ENCODE measurements at places on chromosomes 13 and 19.
A peak's percentile ranks its signal among the peaks of the same experiment; 100 is the strongest.

DNA sequence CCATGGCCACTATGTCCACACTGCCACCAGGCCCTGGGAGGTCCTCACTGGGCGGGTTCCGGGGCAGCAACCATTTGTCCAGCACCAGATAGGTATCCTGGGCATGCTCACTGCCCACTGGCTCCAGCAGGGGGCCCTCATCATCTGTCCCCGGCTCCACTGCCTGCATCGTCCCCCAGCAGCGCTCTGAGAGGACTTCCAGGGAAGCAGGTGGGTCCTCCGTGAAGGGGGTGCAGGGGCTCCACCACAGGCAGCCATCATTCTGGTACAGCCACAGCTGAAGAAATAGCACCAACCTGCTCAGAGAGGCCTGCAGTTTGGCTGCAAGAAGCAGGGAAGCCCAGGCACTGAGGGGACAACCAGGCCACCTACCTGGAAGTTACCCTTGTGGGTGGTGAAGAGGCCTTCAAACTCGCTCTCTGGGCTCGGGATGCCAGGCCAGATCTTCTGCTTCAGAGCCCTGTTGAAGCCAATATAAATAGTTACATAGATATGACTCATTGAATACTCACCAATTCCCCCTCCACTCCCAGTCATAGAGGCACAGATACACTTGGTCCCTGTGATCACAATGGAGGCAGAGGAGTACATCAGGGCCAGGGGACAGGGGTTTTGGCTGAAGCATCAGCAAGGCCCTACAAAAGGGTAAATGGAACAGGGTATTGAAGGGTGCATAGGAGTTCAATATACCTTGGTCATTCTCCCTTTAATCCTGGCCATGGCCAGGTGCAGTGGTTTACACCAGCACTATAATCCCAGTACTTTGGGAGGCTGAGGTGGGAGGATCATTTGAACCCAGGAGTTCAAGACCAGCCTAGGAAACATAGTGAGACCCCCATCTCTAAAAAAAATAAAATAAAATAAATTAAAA is 4.1 kb downstream of the SWSAP1 start:
- DNase-seq, result no peak

- DNase-seq, result no peak
Measured at GRCh38 chr13:51225029-51225428, 2.8 kb downstream of the FAM124A start.

DNA sequence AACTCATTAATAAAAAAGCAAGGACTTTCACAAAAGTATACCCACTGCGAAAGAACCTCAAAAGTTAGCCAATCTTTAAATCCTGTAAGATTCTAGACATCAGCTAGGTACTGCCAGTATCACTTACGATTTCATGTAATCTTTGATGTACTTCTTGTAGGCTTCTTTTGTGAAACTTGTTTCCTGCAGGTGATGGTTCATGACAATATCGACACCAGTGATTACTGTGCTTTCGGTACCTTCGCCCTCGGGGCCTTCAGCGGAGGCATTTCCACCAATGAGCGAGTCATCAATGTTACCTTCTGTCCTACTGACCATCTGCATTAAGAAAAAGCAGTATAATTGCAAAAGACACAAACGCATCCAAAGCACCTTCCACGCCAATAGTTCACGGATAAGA is 1.1 kb downstream of the TPT1 start:
- no peak for DNase-seq

DNA sequence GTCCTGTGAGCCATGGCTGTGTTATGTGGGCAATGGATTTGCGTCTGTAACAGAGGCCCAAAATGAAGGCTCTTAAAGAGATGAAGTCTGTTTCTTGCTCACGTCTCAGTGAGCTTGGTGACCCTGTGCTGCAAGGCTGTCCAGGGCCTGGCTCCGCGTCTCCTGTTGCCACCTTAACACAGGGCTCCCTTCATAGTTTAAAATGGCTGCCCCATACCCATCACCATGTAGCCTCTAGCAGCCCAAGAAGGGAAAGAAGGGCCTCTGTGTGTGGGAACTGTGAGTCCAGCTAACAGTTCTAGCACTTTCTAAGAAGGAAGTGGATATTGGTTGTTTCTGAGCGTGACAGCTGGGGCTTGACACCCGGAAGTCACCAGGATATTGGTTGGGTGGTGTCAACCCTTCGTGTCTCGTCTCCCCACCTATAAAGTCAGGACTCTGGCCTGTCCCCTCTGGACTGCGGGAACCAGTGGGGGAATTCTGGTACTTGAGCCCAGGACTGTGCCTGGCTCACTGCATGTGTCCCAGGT is 20.9 kb downstream of the TMED1 start:
- DNase-seq, result no peak

GRCh38 chr19:5547881-5548280 is 19.9 kb downstream of the TINCR start:
- no peak for DNase-seq

GRCh38 chr13:32624441-32624840 is 38.2 kb downstream of the PDS5B start:
- DNase-seq, result no peak

DNA sequence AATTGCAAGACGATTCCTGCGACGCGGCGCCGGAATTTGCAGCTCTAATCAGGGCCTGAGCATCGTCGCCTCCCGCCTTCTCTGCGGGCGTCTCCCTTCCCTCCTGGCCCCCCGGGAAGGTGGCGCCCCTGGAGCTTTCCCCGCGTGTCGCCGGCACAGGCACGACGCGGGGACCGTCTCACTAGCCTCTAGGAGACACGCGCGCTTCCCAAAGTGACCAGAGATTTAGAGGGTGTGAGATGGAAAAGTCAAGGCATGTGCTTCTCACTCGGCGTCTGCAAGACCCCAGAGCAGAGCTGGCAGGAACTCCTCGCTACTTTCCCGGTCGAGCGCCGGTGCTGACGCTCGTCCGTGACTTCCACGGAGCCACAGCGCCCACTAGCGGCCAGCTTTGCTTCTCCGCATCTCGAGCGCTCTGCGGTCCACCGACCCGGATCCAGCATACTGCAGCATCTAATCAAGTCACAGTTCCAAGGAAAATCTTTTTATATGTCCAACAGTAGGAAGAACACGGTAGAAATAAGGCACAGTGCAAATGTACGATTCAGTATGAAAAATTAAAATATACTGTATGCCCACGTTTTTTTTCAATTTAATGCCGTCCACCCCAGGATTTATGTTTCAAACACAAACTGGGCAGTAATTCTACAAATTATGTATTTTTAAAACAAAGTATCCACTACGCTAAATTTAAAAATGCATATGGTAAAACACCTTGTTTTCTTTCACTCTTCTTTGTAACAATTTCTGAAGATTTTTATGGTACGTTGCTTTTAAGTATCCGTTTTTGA is 977 bp upstream of the EFNB2 start:
- DNase-seq, result peak; percentile 74

- no peak for DNase-seq
Measured at GRCh38 chr13:111489301-111489700, 168.9 kb downstream of the TEX29 start.

- no peak for DNase-seq
Measured at GRCh38 chr13:84951128-84951527, 848.1 kb downstream of the SLITRK6 start.

DNA sequence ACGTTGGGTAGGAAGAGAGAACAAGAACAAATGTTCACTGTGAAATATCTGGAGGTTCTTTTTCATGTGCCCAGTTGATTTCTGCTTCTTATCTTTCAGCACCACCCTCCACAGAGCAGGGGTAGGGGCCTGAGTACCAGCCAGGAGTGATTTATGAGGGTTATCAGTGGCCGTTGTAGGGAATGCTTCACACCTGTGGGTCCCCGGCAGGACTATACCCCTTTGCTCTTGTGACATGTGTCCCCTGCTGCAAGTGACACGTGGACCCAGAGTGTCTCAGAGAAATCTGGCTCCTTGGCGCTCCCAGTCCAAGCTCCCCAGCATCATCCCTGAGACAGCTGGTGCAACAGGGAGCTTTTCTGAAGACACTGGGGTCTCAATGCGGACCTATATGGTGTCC is 29.7 kb downstream of the SIAH3 start:
- no peak for DNase-seq

GRCh38 chr19:50565984-50566903 is 2.0 kb downstream of the LRRC4B start:
- no peak for DNase-seq

GRCh38 chr13:99103536-99103935 is 97.1 kb upstream of the UBAC2 start:
- DNase-seq, result no peak

- no peak for DNase-seq
Measured at GRCh38 chr19:55902080-55902751, 29.9 kb downstream of the NLRP13 start.

DNA sequence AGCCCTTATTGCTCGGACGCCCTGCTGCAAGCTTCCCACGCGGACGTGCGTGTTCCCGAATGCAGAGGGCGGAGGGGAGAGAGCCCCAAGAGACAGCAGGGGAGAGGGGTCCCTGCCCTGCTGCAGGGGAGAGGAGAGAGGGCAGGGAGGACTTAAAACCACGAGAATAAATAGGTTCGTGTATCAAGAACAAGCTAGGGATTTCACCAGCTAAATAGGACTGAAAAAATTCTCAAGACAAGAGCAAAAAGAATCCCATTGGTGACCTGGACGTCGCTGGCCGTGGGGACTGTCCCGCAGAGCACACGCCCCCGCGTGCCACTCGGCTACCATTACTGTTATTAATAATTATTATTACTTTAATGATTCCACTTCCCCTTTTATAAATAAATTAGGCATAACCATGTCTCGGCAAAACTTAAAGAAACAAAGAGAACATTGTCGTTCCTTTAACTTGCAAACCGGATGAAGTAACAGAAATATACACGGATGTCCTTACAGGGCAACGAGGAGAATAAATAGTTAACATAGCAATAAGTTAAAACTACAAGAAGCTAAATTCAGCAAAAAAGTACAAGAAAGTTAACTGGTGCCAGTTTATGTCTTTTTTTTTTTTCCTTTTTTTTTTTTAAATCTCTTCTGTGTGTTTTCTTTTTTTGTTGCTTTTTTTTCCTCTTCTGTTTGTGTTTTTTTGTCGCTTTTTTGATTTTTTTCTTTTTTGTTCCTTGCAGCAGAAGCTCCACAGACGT is 16.6 kb downstream of the PRKCSH start:
- DNase-seq, result no peak

- no peak for DNase-seq
Measured at GRCh38 chr13:73955977-73956500, 178.2 kb downstream of the KLF12 start.

DNA sequence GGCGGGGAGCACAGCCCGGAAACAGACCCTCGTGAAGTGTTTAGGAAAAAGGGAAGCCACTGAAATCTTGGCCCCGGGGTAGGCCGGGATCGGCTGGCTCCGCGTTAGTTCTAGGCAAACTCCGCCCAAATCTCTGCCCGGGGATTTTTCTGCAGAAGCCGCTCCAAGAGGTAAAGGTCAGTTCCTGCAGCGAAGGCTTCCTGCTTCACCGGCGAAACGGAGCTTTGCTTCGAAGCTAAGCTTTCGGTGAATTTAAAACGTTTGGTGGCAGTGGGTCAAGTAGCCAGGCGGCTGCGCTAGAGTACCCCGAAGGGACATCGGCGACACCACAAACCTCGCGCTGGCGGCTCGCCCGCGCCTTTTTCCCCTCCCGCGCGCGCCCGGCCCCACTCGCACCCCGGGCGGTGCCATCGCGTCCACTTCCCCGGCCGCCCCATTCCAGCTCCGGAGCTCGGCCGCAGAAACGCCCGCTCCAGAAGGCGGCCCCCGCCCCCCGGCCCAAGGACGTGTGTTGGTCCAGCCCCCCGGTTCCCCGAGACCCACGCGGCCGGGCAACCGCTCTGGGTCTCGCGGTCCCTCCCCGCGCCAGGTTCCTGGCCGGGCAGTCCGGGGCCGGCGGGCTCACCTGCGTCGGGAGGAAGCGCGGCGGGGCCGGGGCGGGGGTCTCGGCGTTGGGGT is 441 bp downstream of the GJB2 start:
- no peak for DNase-seq

GRCh38 chr13:21219036-21219381 is 42.6 kb downstream of the MRPL57 start:
- no peak for DNase-seq

- DNase-seq, result no peak
Measured at GRCh38 chr19:33332248-33332647, 29.9 kb upstream of the CEBPA start.

DNA sequence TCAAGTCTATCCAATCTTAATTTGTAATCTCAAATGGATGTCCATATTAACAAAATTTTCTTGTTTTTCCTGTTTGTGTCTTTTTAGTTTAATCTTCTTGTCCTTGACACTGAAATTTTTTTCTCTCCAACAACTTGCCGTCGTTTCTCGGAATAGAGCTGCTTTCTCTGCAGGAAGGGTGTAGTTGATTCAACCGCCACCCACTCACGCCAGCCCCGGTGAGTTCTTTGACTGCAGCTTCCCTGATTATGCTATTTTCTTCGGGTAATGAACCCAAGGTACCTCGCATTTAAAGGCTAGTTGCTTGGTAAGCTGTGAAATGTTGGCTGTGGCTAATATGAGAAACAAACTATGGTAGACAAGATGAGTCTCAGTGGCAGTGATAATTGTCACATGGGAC is 72.2 kb downstream of the DPRX start:
- DNase-seq, result no peak
